ENCODE measurements at places on chromosomes 2 and 18.

DNA sequence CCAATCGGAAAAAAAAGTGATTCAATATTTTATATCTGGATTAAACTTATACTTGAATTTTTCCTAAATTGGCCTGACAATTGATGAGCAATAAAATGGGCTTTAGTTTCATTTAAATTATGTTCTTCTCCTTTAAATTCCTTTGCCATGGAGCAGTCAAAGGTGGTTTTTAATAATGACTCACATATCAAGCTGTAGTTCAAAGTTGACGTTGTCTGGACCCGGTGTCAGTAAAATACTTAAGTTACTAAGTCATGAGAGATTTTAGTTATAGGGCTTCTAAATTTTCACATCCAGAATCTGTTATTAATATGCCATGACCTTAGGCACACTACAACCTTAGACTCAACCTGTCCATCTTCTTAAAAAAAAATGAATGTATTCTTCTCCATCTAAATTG is 62.5 kb downstream of the CDH2 start:
- DNase-seq: no peak

DNA sequence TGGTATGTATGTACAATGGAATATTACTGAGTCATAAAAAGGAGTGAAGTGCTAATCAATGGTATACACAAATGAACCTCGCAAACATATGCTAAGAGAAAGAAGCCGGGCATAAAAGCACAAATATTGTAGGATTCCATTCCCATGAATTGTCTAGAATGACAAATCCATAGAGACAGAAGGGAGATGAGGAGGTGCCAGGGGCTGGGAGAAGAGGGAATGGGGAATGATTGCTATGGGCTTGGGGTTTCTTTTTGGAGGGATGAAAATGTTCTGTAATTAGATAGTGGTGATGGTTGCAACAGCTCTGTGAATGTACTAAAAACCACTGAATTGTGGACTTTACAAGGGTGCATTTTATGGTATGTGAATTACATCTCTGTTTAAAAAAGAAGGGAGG is 73.5 kb downstream of the GLI2 start:
- DNase-seq: no peak

- DNase-seq: no peak
Measured at GRCh38 chr2:128503399-128504245, 185.0 kb upstream of the HS6ST1 start.

GRCh38 chr2:68968221-68968620 is 6.2 kb upstream of the GKN1 start:
- DNase-seq: no peak

DNA sequence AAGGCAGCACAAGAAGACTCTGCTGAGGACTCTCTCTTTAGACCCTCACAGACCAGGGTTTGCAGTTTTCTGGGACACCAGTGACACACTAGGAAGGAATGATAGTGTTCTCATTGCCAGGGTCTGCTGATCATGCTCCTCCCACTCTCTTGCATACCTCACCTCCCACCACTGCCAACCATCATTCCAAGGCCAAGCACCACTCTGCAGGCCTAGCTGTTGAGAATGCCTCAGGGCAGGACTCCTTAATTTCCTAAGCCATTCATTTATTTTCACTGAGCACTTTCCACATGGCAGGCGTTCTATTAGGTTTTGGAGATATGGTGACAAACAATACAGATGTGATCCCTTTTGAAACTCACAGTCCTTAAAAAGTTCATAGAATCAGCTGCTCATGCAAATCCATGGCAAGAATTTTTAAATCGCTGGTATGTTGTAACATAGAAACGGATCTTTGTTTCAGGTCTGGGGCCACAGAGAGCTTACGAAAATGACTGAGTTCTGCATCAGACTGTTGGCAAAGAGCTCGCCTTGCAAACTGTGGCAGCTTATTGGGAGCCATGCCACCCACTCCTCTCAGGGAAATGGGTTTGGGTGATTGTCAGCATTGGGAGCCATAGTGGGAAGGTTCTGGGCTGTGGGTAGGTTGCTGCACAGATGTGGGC is 78.5 kb downstream of the XDH start:
- DNase-seq: no peak

DNA sequence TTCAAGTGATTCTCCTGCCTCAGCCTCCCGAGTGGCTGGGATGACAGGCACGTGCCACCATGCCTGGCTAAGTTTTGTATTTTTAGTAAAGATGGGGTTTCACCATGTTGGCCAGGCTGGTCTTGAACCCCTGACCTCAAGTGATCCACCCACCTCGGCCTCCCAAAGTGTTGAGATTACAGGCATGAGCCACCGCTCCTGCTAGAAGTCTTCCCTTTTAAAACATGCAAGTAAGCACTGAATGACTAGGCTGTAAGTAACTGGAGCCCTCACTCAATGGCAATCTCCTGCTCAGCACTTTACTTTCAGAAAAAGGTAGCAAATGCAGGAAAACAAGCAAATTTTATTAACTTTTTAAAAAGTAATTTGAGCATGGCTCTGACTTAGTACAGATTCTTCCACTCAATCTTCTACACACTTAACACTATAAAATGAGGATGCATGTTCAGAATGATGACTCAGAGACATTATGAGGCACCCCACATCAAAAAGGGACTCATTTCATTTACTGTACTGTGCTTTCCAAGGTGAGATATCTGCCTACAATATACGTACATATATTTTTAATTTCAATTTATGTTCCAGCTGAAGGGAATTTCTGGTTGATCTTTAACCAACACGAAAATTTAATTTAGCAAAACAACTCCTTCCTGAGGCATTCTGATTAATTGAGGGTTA is 6.6 kb upstream of the NCK2 start:
- no peak for DNase-seq

- DNase-seq: no peak
Measured at GRCh38 chr2:57376985-57377384, 669.6 kb upstream of the VRK2 start.

- DNase-seq: no peak
Measured at GRCh38 chr18:68417826-68418225, 297.1 kb downstream of the TMX3 start.

DNA sequence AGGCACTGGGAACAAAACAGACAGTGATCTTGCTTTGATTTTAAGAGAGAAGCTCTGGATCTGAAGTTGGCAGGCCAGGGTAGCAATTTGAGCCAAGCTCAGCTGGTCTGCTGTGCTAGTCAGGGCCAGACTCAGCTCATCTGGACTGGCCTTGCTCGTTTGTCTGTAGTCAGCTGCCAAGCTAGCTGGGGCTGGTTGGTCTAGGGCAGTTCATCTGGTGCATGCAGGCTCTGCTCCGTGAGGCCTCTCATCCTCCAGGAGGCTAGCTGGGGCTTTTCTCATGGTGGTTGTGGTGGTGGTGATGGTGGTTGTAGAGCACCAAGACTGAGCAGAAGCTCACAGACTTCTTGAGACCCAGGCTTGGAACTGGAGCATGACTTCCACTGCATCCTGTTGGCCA is 10.3 kb downstream of the FBLN7 start:
- DNase-seq: no peak

GRCh38 chr18:59466980-59467379 is 107.9 kb upstream of the LMAN1 start:
- no peak for DNase-seq

- DNase-seq: no peak
Measured at GRCh38 chr2:129738799-129739198, 240.7 kb upstream of the RAB6C start.

DNA sequence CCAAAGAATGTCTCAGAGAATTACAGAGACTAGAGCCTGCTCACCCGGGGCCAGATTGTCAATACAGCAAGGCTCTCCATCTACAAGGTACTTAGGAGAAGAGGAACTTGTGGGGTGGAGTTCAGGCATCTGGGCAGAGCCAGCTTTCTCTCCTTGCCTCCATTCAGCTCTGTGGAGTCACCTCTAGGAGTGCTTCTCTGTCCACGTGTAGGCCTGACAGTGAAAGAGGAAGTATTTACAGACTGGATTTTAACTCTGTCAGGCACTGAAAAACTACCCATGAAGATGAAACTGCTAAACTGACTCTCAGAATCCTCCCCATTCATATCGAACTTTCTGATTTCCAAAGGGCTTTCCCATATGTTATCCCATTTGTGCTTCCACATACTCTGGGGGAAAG is 315.6 kb downstream of the SETBP1 start:
- DNase-seq: no peak

DNA sequence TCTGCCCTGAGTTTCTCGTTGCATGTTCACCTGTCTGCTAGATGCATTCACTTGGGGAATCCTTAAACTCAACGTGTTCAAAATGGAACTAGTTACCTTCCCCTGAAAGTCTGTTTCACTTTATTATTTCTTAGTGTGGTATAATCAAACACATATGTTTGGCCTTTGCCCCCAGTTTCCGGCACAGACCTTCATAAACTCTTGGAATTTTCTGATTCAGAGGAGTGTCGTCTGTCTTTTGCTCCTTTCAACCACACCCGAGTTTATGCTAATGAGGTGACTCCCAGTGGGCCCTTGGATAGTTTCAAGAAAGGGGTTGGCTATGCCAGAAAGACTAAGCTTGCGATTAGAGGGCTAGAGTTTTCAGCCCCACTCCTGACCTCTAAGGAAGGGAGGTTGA is 198.9 kb downstream of the CDCA7 start:
- DNase-seq: no peak

GRCh38 chr2:182818925-182819324 is 47.5 kb downstream of the FRZB start:
- DNase-seq: no peak

- DNase-seq: no peak
Measured at GRCh38 chr2:3503046-3503445, 16.3 kb downstream of the ADI1 start.

- DNase-seq: no peak
Measured at GRCh38 chr18:6605115-6605869, 124.2 kb upstream of the ARHGAP28 start.

- no peak for DNase-seq
Measured at GRCh38 chr2:45132551-45132950, 123.3 kb upstream of the SIX2 start.

DNA sequence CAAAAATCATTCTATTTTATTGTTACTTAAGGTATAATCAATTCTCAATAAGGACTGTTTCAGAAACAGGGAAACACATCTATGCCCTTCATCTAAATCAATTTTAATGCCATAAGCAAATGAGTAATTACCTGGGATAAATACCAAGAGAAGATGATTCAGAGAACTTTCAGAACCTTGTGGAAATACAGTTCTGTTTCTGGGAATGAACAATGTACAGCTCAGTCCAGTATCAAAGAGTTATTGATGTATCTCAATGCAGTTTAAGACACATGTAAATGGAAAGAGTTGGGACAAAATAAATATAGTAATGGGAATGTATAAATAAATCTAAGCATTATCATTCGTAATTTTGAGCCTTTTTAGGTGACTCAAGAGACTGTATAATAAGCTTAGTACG is 60.1 kb downstream of the PTPN2 start:
- no peak for DNase-seq

DNA sequence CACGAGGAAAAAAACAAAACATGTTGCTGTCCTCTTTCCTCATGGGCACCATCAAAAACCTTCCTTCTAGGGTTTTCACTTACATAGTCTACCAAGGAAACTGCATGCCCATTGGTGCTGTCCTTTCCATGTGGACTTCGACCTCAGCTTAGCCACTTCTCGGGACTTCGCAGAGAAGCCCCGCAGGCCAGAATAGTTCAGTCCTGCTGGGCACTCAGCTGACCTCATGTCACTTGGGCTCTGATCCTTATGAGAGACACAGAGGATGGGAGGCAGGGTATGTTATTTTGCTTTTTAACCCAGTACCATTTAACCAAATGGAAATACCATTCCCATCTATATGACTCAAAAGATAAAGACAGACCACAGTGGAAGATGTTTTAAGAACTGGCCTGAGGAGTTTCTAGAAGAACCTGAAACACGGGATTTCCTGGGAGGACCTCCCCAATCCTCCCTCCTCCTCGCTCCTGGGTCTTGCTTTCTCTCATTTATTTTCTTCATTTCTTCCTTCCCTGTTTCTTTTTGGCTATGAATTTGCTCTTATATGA is 28.4 kb downstream of the AAK1 start:
- DNase-seq: no peak

GRCh38 chr18:44969214-44969795 is 288.6 kb downstream of the SETBP1 start:
- no peak for DNase-seq

DNA sequence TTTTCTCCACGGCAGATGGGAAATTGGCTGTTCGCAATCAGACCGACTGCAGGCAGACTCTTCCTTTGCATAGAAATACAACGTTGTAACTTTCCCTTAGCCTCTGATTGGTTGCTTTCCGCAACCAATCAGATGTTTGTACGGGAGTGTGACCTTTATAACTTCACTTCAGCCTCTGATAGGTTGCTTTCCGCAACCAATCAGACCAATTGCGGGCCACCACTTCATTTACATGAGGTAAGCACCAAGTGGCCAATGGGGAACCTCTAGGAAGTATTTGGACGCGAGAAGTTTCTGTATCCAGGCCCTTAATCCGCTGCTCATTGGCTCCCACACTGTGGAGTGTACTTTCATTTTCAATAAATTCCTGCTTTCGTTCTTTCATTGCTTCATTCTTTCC is 19.1 kb downstream of the SLC25A12 start:
- no peak for DNase-seq

- no peak for DNase-seq
Measured at GRCh38 chr18:13246121-13246520, 27.6 kb downstream of the LDLRAD4 start.

GRCh38 chr2:2640818-2641217 is 309.7 kb upstream of the MYT1L start:
- DNase-seq: no peak

DNA sequence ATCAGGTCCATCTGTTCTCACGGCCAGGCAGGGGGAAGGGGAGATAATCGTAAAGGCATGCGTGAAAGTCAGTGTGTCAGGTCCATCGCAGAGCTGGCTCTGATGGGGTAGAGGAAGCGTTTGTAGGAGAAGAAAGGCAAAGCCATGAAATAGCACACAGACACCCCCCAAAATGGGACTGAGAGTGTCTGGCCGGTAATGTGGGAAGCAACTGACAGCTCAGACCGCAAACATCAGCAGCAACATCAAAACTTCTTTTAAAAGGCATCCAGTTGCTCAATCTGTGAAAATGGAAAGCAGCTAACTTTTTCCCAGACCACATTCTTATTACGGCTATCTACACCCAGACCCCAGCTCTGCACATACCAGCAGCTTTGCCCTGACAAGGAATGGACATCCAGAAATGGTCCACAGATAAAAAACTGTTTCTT is 232.6 kb downstream of the EN1 start:
- no peak for DNase-seq

DNA sequence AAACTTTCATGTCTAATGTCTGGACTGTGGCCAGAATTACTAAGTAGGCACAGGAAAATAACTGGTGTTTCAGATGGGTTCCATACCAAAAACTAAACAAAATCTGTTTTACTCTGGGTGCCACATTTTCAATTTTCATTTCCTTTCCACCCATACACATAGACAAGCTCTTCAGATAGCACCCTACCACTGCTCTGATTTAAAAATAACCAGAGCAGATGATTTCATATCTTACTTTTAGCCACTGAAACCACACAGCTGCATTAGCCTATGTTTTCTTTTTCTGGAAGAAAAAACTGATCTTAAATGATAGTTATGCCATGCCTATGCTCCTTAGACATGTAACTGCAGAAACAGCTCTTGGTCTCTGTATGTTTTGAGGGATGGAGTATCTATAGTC is 647.6 kb downstream of the CPS1 start:
- no peak for DNase-seq

GRCh38 chr18:25503567-25504081 is 151.7 kb upstream of the ZNF521 start:
- DNase-seq: no peak

All from activated naive CD8-positive, alpha-beta T cell treated with anti-CD3 and anti-CD28 coated beads for 36 hours (primary cell).